Stimulated activated naive CD8-positive, alpha-beta T cell treated with anti-CD3 and anti-CD28 coated beads, Interleukin-15, Interleukin-2, amounts not matched to agents 100 U/mL and 50 U/mL, for 24 hours (primary cell): ENCODE measurements at places on chromosomes 4 and X.

DNA sequence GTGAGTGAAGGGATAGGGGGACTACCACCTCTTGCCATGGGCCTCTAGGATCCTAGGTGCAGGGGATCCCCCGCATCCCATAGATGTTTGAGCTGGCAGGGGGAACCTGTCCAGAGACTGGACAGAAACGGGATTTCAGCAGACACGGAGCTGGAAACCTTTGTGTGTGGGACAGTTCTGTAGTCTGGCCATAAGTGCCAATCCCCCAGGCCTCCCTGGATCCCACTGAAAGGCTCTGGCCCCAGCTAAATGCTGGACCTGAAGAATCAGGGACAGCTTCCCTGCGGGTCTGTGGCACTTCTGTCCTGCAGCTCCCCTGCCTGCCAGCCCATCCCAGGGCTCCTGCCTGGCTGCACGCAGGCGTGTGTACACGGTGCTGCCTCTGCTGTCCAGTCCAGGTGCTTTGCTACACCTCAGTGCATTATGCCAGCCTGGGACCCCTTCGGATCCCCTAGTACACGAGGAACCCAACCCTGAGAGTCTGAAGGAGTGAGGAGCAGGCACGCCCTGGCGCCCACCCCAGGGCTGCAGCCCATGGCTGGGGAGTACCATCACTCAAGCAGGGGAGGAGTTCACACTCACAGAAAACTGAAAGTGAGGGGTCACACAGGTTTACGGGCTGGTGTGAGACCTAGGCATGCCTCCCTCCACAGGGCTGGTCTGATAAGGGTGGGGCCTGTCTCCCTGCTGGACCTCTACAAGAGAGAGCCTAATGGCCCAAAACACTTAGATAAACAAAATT is 703.0 kb downstream of the ARAP2 start:
- no peak for DNase-seq

DNA sequence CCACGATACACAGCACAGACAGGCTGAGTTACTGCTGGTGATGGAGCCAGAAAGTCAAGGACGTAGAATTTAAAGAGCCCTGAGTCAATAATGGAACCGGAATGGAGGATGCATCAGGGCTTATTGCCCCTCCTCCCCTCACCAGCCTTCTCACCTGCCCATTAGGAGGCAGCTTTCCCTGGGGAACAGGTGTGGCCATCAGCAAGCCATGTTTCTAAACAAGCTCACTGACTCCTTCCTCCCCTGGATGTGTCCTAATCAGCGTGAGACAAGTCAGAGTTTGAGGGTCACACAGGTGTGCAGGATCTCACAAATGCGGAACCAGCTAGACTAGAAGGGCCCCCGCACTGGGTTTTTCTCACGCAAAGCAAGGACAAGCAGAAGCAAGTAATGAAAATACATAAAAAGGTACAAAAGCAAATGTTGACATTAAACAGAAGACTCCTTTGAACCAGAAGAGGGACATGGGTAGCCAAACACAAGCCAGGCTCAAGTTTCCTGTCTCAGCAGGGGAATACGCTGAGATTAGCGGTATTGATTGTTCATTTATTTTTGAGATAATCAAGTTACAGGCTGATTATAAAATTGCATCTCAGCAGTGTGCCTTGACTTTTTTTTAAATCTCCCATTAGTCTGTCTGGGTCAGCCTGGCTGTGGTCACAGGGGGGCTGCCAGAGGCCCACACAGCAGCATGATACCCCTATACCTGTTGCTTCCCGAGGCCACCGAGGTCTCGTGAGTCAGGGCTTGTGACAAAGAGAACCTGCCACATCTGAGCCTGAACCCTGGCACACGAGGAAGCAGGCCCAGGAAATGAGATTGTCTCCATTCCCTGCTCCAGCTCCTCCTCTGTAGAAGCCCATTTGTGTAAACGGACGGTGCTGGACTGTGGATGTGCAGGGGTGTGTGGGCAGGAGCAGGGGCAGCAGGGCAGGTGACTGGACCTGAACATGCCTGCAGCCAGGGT is 37.4 kb downstream of the CCKAR start:
- no peak for DNase-seq

- no peak for DNase-seq
Measured at GRCh38 chrX:96591421-96591820, 93.2 kb upstream of the DIAPH2 start.

GRCh38 chr4:170027181-170027829 is 1.1 kb upstream of the MFAP3L start:
- peak; percentile 94 for DNase-seq

GRCh38 chr4:112840061-112840460 is 203.1 kb downstream of the LARP7 start:
- no peak for DNase-seq

DNA sequence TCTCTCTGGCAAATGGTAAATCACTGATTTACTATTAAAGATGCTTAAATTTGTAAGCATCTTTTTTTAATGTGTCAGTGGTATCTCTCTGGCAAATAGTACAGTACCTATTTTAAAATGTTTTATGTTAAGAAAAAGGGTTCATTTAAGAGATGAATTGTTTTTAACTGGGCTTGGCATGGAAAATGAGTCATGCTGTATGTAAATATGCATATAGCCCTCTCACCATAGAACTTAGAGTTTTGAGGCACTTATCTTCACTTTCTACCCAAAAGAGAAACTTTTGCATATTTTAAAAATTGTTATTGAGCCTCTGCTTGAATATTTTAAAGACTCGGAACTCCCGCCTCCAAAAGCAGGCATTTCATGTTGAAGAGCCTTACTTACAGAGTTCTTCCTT is 37.9 kb downstream of the KLHL34 start:
- DNase-seq: no peak

DNA sequence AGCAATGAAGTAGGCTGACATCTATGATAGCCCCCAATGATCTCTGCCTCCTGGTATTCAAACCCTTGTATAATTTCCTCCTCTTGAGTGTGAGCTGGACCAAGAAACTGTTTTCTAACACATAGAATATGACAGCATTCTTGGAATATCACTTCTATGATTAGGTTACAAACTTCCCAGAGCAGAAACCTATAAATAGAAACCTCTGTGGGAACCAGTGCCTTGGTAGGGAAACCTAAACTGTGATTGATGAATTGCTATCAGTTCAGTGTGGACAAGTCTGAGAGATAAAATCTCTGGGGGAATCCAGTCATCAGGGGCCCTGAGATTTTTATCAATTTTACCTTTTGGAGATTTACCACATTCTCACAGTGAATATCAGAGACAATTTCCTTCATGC is 756.5 kb upstream of the AGA start:
- no peak for DNase-seq

DNA sequence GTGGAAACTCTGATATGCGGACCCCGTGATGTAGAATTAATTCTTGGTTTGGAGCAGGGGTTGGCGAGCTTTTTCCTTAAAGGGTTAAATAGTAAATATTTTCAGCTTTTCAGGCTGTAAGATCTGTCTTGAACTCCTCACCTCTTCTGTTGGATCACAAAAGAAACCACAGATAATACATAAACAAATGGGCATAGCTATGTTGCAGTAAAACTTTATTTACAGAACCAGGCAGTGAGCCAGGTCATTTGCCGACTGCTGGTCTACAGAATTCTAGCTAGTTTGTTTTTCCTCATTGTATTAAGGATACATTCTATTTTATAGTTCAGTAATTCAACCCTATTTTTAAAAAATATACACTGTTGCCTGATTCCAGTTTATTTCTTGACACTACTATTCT is 116.6 kb downstream of the PAPSS1 start:
- DNase-seq: no peak

- DNase-seq: no peak
Measured at GRCh38 chr4:95061220-95061619, 303.5 kb downstream of the BMPR1B start.

DNA sequence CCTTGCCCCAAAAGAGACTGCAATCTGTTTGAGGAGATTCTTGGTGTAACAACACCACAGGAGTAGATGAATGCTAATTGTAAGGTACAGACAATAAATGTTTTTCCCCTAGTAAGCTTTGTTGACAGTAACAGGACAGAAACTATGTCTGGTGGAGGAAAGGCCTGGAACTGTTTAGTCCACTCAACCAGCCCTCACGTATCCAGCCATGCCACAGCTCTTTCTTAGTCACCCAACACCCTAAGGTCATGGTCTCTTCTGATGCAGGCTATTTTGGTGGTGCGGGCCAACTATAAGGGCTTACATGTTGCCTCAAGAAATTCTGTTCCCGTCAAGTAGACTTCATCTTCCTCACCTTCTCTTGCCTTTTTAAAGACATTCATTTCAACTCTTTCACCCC is 75.9 kb upstream of the GAB1 start:
- no peak for DNase-seq

GRCh38 chrX:50333308-50333707 is 128.7 kb downstream of the CCNB3 start:
- no peak for DNase-seq

- no peak for DNase-seq
Measured at GRCh38 chrX:20315140-20315539, 48.4 kb upstream of the RPS6KA3 start.

GRCh38 chr4:56879996-56880395 is 27.7 kb upstream of the REST start:
- DNase-seq: no peak

DNA sequence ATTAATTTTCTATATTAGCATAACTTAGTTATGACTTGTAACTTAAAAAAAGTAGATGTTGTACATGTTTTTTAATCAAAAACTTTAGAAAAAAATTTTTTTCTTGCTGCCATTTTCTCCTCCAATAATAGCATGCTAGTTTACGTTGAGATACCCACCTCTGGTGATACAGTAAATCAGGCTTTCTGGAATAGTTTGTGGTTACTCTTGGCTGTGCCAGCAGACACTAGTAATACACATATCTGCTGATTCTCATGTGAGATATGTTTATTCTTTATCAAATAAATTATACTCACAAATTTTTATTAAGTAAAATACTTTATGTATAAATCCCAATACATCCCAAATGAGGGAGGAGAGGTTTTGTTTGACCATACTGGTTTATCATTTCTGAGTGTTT is 117.3 kb downstream of the KLHL8 start:
- DNase-seq: no peak

GRCh38 chr4:153058671-153059060 is 122.5 kb downstream of the FHDC1 start:
- no peak for DNase-seq

DNA sequence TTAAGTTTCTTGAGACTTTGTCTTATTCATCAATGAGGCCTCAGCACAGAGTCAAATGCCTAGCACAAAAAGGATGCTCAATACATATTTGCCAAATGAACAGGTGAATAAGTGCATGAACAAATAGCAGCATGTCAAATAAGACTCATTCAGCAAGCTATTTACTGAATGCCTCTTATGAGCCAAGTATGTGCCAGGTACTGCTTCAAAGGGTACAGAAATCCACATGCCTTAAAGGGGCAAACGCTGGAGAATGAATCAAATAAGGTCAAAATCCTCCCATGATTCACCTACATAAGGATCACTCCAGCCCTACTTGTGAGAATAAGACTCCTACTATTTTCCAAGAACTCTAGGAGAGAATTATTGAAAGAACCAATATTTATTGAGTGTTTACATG is 260.2 kb upstream of the CPEB2 start:
- no peak for DNase-seq

- no peak for DNase-seq
Measured at GRCh38 chrX:35244796-35245508, 302.4 kb downstream of the FAM47B start.

DNA sequence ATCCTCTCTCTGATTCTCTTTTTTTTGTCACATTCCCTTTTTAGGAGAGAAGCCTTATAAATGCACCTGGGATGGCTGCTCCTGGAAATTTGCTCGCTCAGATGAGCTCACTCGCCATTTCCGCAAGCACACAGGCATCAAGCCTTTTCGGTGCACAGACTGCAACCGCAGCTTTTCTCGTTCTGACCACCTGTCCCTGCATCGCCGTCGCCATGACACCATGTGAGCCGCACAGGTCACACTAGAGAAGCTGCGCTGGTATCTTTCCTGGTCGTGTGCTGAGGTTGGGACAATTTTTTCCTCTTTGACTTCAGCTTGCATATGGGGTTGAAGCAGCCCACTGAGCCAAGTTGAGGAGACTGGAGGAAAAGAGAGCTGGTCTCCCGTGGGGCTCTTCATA is 52.1 kb downstream of the KLF8 start:
- DNase-seq: no peak

- DNase-seq: no peak
Measured at GRCh38 chr4:157372154-157372553, 151.6 kb downstream of the GRIA2 start.

DNA sequence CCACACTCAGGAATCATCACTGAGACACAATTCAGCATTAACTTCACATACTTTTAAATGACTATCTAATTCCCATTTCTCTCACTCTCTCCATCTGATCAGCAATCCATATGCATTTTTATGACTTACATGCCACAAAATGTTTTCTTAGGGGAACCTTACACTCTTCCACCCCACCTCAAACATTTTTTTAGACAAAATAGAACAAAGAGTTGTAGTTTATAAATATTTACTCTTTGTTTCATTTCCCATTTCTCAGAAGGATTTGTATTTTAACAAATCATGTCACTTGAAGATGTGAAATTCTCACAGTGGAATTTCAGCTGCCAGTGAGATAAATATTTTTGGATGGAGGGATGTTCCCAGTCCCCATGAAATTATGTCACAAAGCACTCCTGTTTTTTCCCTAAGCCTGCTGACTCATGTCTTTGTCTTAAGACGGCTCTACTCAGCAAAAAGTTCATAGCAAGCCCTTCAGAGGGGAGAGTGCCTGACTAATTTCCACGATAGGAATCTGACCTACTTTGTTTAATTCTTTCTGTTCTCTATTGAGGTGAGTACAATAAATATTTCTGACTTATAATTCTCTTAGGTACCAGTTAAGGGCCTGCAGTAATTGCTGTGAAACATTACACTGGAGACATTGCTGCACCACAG is 257.7 kb downstream of the THOC2 start:
- DNase-seq: no peak

GRCh38 chrX:31287861-31288260 is 216.0 kb upstream of the FTHL17 start:
- no peak for DNase-seq

DNA sequence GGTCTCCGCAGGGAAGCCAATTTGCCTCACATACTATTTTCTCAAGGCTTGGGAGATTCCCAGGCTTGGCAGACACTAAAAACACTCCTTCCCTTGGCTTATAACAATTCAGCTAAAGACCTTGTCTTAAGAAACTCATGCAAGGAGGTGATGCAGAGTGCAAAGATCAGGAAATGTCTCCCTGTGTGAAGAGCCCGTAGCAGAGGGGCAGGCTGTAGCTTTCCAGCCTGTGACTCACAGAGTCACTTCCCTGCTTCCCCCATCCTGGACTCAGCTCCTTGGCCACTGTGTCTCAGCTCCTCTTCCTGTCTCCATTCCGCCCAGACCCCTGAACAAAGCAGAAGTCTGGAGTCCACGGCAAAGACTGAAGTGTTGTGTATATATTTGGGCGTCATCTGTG is 56.1 kb downstream of the KDR start:
- DNase-seq: no peak

DNA sequence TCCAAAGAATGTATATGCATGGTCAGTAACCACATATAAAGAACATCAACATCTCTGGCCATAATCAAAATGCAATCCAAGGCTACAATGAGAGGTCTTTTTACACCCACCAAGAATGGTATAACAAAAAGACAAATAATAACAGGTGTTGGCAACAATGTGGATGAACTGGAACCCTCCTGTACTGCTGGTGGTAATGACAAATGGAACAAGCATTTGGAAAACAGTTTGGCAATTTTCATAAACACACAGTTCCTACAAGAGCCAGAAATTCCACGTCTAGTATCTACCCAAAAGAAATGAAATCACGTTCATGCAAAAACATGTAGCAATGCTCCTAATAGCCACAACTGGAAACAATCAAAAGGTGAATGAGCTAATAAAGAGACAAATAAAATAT is 11.7 kb downstream of the UGT2B4 start:
- DNase-seq: no peak
